ENCODE measurements at places on chromosomes 16 and 17. TPM values are rescaled to one million over a fixed set of nuclear protein-coding genes. Genes with fewer than 3 reads are reported as not detected.
A peak's percentile ranks its signal among the peaks of the same experiment; 100 is the strongest.

- DNase-seq, result no peak
Measured at GRCh38 chr17:68707031-68707430, 105.9 kb upstream of the FAM20A start.

- DNase-seq, result no peak
Measured at GRCh38 chr16:25155553-25156460, 44.3 kb downstream of the LCMT1 start.

GRCh38 chr17:8900626-8901585 lies 33.4 kb upstream of the PIK3R6 start:
- peak; percentile 36 for DNase-seq

- DNase-seq, result no peak
Measured at GRCh38 chr16:72789465-72789864, 258.5 kb downstream of the ZFHX3 start.

DNA sequence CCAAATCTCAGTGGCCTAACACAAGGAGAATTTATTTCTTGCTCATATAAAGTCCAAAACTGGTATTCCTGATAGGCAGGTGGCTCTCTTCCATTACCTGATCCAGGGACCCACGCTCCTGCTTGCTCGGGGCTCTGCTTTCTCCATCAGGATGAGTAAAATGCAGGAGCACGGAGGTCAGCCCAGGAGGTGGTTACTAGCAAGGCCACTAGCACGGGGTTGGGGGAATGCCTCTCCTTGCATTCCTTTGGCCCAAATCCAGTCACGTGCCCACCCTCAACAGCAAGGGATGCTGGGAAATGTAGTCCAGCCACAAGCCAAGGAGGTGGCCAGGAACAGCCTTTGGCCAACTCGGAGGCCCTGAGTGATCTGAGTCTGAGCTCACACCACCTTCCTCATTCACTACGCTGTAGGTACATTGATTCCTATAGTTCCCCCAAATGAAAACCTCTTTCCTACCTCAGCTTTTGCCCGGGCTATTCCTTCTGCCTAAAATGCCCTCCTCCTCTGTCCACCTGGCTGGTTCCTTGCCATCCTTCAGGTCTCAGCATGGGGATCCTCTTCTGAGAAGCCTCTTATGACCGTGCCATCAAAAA lies 38.3 kb upstream of the HAPSTR1 start:
- peak; percentile 98 for DNase-seq

DNA sequence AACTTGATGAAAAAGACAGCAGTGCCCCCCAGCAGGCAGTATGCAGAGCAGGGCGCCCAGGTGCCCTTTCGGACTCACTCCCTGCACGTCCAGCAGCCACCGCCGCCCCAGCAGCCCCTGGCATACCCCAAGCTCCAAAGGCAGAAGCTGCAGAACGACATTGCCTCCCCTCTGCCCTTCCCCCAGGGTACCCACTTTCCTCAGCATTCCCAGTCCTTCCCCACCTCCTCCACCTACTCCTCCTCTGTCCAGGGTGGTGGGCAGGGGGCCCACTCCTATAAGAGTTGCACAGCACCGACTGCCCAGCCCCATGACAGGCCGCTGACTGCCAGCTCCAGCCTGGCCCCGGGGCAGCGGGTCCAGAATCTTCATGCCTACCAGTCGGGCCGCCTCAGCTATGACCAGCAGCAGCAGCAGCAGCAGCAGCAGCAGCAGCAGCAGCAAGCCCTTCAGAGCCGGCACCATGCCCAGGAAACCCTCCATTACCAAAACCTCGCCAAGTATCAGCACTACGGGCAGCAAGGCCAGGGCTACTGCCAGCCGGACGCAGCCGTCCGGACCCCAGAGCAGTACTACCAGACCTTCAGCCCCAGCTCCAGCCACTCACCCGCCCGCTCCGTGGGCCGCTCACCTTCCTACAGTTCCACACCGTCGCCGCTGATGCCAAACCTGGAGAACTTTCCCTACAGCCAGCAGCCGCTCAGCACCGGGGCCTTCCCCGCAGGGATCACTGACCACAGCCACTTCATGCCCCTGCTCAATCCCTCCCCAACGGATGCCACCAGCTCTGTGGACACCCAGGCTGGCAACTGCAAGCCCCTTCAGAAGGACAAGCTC lies 43.2 kb downstream of the SREBF1 start:
- no peak for DNase-seq

GRCh38 chr16:11168386-11169051 lies 87.5 kb downstream of the SOCS1 start:
- DNase-seq, result no peak

- DNase-seq, result no peak
Measured at GRCh38 chr17:259341-259976, 78.0 kb upstream of the DOC2B start.

DNA sequence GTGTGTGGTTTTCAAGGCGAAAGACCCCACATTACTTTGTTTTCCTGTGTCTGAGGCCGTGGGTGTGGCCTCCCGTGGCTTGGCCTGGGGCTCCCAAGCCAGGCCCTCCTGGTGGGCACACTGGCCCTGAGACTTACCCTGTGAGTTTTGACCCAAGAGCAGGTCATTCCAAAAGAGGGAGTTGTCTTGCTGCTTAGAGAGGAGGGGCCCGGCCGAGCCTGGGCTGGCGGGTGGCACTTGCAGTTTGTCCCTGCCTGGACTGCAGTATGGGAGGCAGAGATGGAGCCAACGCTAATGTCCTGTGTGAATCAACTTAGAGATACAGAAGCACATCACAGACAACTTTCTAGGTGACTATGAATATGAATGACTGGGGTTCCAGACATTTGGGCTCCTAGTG lies 22.7 kb downstream of the PLEKHG4 start:
- DNase-seq, result no peak

GRCh38 chr17:15269780-15270089 lies 4.6 kb upstream of the PMP22 start:
- DNase-seq, result no peak

GRCh38 chr17:57357392-57357784 lies 101.1 kb downstream of the MSI2 start:
- no peak for DNase-seq

- peak; percentile 26 for DNase-seq
Measured at GRCh38 chr16:3140603-3141427, 6.0 kb downstream of the ZNF213 start.

DNA sequence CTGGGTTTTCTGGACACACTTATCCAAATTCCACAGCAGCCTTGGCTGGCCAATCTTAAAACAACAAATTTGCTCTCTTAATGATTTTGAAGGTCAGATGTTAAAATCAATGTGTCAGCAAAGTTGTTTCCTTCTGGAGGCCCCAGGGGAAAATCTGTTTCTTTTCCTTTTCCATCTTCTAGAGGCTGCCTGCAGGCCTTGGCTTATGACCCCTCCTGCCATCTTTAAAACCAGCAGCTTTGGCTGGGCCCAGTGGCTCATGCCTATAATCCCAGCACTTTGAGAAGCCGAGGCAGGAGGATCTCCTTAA lies 3.0 kb downstream of the LGALS9 start:
- DNase-seq, result no peak

DNA sequence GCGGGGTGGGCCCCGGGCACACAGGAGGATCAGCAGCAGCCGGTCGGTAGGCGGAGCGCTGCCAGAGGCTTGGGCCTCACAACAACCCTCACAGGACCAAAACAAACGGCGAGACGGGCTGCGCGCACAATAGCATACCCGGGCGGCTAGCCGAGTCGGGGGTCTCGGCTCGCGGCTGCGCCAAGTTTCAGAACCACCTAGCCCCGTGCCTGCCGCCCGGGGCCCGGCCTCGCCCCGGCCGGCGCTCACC lies 732 bp downstream of the ULK2 start:
- DNase-seq, result peak; percentile 91

GRCh38 chr16:23729503-23730424 lies 16.7 kb upstream of the ERN2 start:
- DNase-seq, result peak; percentile 85

DNA sequence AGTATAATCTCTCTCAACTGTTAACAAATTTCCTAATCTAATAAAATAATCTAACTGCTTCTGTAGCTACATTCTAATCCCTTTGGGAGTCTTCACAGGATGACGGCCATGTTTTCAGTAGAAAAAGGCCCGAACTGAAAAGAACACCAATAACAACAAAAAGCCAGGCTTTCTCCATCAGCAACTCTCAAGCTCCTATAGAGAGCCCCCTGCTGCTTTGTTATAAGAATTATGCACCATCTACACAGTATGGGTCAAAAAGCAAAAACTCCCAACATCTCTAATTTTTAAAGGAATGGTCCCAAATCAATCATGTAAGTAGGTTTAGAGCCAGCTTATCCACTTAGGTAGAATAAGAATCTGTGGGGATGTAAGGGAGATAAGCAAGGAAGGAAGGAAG lies 163.6 kb upstream of the C17orf78 start:
- DNase-seq, result no peak

DNA sequence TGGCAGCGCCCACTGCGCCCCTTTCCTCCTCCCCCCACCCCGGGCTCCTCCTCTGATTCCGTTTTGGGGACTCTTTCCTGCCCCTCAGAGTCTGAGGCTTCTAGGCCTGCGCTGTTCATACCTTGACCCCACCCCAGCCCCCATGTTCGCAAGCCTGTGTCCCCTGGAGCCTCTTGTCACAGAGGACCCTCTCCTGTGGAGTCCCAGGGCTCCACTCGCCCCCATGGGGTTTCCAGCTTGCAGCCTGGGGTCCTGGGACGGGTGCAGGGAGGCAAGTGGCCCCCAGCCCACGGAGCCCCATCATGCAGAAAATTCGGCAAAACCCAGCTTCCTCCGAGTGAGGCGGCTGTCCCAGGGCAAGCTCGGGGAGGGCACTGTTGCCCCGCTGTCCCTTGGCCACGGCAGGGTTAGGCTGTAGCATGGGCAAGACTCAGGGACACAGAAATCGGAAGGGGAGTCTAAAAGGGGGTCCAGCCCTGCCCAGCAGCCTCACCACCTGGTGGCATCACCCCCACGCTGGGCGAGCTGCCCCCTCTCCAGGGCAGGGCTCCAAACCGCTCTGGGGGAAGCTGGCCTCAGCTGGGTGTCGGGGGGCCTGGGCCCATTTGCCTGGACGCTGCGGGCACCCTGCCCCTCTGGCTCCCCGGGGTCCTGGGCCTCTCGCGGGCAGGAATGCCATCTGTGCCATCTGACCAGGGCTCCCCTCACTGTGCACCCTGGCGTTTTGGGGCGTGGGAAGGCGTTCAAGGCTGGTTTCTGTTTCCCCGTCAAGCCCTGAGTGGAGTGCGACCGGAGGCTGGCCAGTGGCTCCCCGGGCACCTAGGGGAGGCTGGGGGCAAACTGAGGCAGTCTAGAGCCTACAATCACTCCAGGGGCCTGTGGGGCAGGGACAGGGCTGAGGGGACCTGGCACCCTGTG lies 11.5 kb upstream of the BAHCC1 start:
- no peak for DNase-seq

- DNase-seq, result no peak
Measured at GRCh38 chr17:61338000-61338798, 61.4 kb upstream of the TBX2 start.

DNA sequence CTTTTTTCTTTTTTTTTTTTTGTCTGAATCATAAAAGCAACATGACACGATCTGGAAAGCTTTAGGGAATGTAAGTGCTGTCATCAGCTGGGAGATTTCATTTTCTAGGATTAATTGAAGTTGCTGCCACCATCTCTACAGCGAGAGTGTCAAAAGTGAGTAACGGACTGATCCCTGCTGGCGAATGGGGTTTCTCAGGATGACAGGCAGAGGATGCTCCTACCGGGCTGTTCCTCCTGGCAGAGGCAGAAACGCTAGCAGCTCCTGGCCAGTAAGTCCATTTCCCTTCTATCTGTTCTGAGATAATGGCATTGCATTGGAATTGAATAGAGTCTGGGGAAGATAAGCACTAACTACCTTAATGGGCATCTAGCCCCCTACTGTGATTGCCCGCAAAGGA lies 80.5 kb upstream of the KIFC3 start:
- DNase-seq, result no peak

DNA sequence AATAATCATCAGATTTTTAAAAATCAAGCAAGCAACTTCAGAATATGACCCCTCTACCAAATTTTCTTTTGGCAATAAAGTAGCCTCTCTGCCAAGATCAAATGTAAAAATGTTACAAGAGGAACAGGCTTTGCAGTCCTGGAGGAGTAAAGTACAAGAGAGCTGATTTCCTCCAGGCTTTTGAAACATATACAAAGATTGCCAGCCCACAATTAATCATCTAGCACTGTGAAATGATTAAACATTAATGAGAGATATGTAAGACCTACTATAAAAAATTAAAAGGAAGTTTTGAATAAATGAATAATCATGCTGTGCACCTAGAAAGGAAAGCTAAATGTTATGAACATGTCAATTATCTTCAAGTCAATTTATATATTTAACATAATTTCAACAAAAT lies 26.3 kb downstream of the TXNDC11 start:
- DNase-seq, result no peak

GRCh38 chr16:66481943-66482390 lies 54.9 kb downstream of the BEAN1 start:
- no peak for DNase-seq

GRCh38 chr17:69802045-69802740 lies 272.8 kb upstream of the KCNJ16 start:
- DNase-seq, result peak; percentile 68

DNA sequence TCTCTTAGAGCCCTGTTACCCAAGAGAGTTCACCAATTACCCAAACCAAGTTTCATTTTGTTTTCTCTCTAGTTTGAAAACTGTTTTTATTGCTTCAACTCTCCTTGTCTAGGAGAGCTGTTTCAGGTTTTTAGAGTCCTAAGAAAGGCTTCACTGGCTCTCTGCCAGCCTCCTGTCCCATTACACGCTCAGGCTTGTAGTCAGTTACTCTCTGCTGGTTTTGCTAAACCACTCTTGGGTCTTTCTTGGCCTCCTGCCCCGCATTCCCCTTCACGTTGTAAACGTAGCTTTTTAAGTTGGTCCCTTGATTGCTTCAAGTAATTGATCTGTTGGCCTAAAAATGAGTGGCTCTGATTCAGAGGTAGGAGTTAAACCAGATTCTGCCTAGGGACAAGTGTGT lies 529.1 kb downstream of the MAF start:
- no peak for DNase-seq

DNA sequence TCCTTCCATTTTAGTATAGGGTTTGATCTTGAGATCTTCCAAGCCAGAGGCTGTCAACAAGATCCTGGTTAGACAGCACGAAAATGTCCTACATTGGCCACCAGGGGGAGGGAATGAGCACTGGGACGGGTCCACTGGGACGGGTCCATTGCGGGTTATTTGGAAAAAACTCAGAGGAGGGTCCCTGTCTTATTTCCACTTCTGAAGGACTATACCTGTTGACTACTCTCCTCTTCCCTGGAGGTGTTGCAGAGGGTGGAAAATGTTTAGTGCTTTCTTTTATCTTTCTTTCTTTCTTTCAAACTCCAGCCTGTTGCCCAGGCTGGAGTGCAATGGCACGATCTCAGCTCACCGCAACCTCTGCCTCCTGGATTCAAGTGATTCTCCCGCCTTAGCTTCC lies 2.5 kb downstream of the TTLL6 start:
- DNase-seq, result peak; percentile 81

CACNG3 gene
- not detected for total RNA-seq

CNGB1 gene
- not detected for total RNA-seq

EVPLL gene
- 0.61 TPM for total RNA-seq

GIT1 gene
- total RNA-seq, result 47.4 TPM

SLC16A3 gene
- 26.0 TPM for total RNA-seq

ELMO3 gene
- total RNA-seq, result 8.6 TPM

UTS2R gene
- total RNA-seq, result 0.94 TPM

XYLT1 gene
- total RNA-seq, result 14.5 TPM

TEKT3 gene
- 0.57 TPM for total RNA-seq

Data from H9 (cell line).